ENCODE measurements at places on chromosomes 2 and 18. TPM values are rescaled to one million over a fixed set of nuclear protein-coding genes. Genes with fewer than 3 reads are reported as not detected.

DNA sequence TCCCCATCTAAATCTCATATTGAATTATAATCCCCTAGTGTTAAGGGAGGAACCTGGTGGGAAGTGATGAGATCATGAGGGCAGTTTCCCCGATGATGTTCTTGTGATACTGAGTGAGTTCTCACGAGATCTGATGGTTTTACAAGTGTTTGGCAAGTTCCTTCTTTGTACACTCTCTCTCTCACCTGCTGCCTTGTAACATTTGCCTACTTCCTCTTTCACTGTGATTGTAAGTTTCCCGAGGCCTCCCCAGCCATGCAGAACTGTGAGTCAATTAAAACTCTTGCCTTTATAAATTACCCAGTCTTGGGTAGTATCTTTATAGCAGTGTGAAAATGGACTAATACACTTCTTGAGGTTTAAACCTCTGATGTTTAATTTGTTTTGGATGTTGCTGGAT lies 177.5 kb downstream of the CD8B2 start:
- DNase-seq, result no peak

DNA sequence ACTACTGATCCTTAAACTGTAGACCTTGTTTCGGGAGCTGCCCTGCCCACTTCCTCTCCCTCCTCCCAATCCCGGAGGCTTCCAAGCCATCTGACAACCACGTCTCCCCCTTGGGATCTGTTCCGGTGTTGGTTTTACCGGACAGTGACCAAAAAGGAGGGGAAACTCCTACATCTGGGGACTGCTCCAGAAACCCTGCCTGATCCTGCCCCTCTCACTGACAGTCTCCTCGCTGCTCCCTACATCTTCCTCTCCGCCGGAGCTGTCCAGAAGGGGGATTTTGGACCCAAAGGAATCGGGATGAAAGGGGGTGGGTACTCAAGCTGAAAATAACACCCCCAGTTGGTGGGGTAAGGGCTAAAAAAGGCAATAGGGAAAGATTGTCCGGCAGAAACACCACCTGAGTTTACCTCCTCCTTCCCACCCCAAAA lies 1.5 kb downstream of the INO80D start:
- DNase-seq, result peak; percentile 67

COL3A1 gene
- polyA plus RNA-seq, result 14.3 TPM

ACTG2 gene
- polyA plus RNA-seq, result 20.5 TPM

- peak; percentile 79 for DNase-seq
Observed at GRCh38 chr2:144942516-144943256, 422.8 kb upstream of the ZEB2 start.

DQX1 gene
- polyA plus RNA-seq, result 15.8 TPM

IL36A gene
- polyA plus RNA-seq, result not detected

GRCh38 chr18:75962036-75962572 lies 532.9 kb downstream of the ZNF516 start:
- DNase-seq, result no peak

CNTNAP5 gene
- polyA plus RNA-seq, result 0.12 TPM

GRCh38 chr2:187320846-187321245 lies 127.2 kb downstream of the CALCRL start:
- DNase-seq, result no peak

DNA sequence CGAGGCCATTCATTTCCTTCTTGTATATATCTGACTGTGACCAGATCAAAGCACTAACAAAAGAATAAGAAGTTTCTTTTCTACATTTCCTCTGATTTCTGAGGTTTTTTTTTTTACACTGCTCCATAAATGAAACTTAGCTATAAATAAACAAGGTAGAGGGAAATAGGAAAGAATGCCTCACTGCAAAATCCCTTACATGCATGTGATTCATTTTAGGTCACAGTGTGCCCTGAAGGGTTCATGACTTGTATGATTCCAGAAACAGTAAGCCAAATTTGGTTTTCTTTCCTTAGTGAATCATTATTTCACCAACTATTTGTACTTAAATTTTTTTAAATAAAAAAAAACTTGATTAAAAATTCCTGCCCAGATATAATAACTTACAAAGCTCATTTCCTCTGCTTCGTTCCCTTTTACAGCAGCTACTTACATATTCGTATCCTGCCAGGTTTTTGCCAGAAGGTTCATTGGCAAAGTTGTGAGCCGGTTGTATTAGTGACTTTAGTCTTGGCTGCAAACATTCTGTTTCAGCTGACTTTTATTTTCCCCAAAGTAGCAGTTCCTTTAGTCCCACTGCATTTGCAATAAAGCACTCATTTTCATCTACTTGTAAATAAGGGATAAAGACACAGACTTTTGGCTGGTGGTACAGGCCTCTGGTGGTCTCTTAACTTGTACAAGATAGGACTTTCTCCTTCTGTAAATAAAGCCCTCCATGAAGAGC lies 58.6 kb downstream of the LRP2 start:
- DNase-seq, result peak; percentile 3

DNA sequence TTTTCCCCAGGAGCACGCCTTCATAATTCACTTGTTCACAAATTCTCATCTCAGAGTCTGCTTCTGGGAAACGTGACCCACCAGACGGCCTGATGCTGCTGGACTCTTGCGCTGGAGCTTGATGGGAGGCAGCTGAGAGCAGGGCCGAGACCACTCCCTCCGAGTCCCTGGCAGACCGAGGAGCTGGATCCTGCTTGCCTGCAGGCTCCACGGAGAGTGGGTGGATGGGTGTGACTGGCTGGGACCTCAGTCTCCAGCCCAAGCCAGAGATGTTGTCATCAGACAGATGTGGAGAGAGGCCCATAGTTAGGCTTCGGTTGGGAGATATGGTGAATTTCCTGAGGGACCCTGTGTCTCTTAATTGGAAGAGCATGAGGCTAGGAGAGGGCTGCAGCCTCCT lies 76.4 kb downstream of the TSN start:
- DNase-seq, result no peak

- no peak for DNase-seq
Observed at GRCh38 chr2:29108225-29108624, 7.0 kb upstream of the CLIP4 start.

ANKRD23 gene
- polyA plus RNA-seq, result 2.2 TPM

ZBTB7C gene
- polyA plus RNA-seq, result 0.67 TPM

GRB14 gene
- 2.0 TPM for polyA plus RNA-seq

DNA sequence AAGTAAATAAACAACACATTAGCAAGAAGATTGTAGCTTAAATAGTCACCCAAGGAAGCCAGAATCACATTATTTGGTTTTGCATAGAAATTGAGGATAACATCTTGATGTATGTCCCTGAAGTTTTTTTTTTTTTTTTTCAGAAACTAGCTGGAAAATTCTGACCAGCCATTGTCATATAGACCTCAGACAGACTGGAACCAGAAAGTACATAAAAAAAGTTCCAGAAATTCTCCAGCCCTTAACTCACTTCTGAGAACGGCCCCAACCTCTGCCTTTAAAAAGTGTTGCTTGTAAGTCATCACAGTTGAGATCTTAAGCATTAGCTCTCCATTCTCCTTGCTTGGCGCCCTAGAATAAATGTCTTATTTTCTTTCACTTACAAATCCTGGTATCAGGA lies 350.5 kb downstream of the CCDC85A start:
- DNase-seq, result no peak

- DNase-seq, result no peak
Observed at GRCh38 chr2:228474466-228474865, 293.0 kb upstream of the SPHKAP start.

GRCh38 chr2:151757861-151758260 lies 23.6 kb upstream of the NEB start:
- no peak for DNase-seq

DNA sequence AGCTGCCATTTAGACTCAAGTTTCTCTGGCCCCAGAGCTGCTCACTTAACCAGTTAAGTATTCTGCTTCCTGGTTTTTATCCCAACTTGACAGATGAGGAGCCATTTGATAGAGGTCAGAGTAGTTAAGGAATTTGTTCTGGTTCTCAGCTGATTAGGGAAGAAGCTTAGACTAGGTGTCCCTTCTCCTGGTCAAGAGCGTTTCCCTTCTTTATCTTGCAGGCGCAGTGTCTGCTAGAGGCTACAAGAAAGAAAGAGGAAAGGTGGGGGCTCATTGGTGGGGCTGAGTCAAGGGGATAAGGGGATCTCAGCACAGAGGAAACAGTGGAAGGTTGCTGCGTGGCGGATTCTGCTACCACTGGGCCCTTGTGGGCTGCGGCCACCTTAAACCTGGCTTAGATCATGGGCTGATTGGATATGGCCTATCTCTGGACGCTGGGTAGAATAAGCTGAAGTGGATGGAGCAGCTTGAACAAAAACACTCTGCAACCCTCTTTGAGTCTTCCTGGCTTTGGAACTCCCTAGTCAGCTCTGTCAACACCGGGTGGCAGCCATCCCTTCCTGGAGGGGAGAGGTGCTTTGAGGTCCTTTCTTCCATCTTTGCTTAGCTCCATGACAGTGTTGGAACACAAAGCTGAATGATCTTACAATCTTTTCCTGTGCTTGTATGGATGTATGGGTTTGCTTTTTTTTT lies 70.8 kb downstream of the QPCT start:
- no peak for DNase-seq

All from small intestine (tissue), 16 donors.